ENCODE measurements at places on chromosomes 16 and 17. TPM values are rescaled to one million over a fixed set of nuclear protein-coding genes. Genes with fewer than 3 reads are reported as not detected.

DNA sequence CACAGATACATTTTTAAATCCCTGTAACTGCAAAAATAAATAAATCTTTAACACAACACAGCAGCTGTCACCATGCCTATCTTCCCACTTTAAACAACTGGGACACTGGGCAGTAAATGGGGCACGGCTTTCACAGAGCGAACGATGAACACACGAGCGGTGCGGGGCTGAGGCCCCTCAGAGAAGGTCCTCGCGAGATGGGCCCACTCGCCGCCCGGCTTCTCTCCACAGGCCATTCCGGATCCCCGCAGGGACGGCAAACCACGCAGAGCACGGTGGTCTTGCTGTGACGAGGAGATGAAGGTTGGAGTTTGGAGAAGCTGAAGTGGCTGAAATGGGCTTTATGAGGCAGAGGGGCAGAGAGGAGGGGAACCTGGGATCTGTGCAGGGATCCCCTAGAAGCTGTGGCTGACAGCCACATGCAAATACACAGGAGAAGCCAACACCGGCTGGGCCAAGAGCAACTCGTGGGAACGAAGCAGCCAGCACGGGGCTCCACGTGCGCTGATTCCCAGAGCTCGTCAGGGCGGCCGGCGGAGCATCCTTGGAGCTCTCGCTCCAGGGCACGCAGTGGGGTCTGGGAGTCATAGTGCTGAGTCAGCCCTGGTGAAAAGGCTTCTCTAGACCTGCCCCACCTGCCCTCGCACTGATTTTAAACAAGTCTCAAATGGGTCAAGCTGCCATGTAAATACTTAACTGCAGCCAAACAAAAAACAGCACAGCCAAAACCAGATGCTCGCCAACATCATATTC is 31.7 kb downstream of the CCDC57 start:
- no peak for DNase-seq

- DNase-seq = no peak
Observed at GRCh38 chr16:49562228-49562627, 188.6 kb downstream of the C16orf78 start.

- peak; percentile 61 for DNase-seq
Observed at GRCh38 chr16:50323335-50324011, 45.3 kb downstream of the BRD7 start.

DNA sequence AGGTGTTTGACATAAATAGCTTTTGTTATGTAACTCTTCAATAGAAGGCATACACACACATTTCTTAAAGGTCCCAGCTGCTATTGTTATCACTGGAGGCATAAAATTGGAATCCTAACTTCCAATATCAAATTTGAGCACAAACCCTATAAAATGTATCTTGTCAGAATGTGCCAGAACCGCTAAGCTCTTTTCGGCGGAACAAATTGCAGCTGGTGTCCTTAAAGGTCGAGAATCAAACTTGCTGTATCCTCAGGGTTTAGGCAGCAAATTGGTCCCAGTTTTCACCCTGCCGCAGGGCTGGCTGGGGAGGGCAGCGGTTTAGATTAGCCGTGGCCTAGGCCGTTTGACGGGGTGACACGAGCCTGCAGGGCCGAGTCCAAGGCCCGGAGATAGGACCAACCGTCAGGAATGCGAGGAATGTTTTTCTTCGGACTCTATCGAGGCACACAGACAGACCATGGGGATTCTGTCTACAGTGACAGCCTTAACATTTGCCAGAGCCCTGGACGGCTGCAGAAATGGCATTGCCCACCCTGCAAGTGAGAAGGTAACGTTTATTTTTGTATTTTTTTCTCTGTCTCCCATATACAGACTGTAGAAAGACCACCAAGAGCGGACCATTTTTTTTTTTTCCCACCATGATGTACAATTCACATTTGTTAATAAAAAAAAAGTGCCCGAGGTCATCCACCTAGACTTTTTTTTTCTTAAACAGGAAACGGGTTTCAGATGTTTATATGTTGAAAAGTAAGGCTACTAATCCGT is 297.1 kb downstream of the IRF8 start:
- DNase-seq = no peak

GRCh38 chr17:78675836-78676235 is 98.6 kb upstream of the DNAH17 start:
- no peak for DNase-seq

- no peak for DNase-seq
Observed at GRCh38 chr17:15432807-15433611, 34.4 kb downstream of the CDRT4 start.

DNA sequence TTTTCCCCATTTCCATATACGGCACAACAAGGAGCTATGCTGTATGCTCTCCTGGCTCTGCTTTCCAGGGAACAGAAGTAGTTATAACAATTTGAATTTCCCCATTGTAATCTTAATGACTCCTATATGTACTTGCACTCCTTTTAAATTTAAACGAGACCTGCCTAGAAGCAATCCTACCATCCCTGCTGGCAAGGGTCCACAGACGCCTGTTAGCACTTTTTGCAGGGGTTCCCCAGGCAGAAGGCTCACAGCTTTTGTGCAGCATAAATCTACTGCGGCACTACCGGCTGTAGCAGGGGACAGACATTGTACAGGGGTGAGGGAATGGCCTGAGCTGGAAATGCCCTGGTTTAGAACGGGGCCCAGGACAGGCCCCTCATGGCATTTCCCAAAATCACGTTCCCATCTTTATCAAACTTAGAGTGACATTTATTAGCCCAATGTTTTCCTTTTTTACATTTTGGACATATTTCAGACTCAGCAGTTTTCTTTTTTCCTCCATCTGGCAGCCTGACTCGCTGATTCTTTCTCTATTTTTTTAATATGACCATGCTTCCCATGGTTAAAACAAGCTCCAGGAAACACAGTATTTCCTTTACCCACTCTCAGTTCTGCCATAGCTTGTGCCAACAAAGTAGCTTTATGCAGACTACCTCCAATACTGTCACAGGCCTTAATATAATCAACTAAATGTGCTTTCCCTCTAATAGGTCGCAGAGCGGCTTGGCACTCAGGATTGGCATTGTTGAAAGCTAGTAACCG is 35.4 kb upstream of the USP22 start:
- no peak for DNase-seq

- DNase-seq = peak; percentile 100
Observed at GRCh38 chr16:84504420-84505248, at the start of gene MEAK7. TSS of gene MEAK7 (minus strand) at chr16:84504659. CDS start at chr16:84498086, 6,573 bp downstream.

GRCh38 chr16:51982715-51983680 is 563.9 kb downstream of the TOX3 start:
- DNase-seq = peak; percentile 75

DNA sequence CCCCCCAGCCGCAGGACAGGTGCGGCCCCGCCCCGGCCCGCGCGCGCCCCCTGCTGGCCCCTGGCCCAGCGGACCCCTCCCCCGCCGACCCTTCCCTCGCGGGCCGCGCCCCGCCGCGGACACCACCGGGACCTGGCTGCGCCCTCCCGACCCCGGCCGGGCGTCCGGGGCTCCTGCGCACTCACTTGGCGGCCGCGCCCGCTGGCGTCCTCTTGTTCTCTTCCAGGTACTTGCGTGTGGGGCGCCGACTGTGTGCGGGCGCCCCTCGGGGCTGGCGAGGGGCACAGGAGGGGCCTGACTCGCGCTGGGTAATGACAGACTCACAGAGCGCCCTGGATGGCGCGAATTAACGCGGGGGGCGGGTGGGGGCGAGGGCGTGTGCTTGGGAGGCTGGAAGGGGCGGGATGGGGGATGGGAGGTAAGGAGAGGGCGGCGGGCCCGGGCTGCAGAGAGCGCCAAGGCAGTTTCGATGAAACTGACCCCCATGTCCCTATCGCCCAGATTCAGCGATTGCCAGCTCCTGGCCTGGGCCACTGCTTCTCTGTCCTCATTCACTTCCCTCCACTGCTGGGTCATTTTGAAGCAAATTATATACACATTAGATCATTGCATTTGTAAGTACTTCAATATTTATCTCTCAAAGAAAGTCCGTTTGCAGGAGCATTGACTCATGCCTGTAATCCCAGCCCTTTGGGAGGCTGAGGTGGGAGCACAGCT is 445 bp upstream of the DBNDD1 start:
- DNase-seq = peak; percentile 85

GRCh38 chr16:88427376-88427775 is 25.7 kb upstream of the ZFPM1 start:
- no peak for DNase-seq

GRCh38 chr17:50513495-50513894 is 5.3 kb downstream of the MYCBPAP start:
- DNase-seq = no peak

DNA sequence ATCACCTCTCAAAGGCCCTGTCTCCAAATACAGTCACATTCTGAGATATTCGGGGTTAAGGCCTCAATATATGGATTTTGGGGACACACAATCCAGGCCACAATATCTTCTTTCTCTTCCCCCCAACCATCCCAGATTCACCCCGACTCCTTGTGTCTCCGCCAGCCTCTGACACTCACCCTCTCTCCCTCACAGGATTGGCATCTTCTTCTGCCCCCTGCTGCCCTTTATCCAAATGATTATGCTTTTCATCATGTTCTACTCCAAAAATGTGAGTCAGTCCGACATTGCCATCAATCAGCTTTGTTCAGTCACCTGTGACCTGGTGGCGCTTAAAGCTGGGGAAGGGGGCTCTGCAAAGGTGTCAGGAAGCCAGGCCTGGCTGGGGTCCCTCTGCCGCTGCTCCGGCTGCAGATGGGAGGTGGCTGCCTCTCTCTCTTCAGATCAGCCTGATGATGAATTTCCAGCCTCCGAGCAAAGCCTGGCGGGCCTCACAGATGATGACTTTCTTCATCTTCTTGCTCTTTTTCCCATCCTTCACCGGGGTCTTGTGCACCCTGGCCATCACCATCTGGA is 35.1 kb downstream of the GDE1 start:
- DNase-seq = no peak

DNA sequence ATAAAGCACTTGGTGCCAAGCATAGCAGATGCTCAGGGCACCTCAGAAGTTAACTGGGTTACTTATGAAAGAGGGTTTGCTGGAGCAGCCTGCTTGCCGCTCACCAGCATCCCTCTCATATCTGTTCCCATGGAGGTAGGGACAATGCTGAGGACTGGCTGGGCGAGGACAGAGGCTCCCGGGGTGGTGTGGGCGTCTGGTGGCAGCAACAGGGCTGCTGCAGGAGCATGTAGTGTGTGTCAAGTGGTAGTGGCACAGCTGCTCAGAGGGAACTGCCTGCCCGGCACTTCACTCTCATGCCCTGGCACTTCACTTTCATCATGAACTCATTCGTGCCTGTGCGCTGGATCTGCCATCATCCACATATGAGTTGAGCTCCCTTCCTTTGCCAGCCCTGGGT is 26.9 kb upstream of the ZNHIT3 start:
- DNase-seq = no peak

- DNase-seq = peak; percentile 82
Observed at GRCh38 chr16:2514333-2515179, 804 bp downstream of the ATP6V0C start.

The DOC2B gene
- 0.98 TPM for total RNA-seq

The RHBDL1 gene
- 1.2 TPM for total RNA-seq

The TEX14 gene
- total RNA-seq = 0.07 TPM

The TNFRSF17 gene
- total RNA-seq = not detected

The UMOD gene
- total RNA-seq = not detected

The PYY gene
- not detected for total RNA-seq

The OSBPL7 gene
- total RNA-seq = 18.1 TPM

The ZG16 gene
- not detected for total RNA-seq

The ARHGAP44 gene
- not detected for total RNA-seq

The CHST5 gene
- total RNA-seq = 0.09 TPM

The GUCY2D gene
- not detected for total RNA-seq
